ENCODE measurements at places on chromosomes 3 and 15. TPM values are rescaled to one million over a fixed set of nuclear protein-coding genes. Genes with fewer than 3 reads are reported as not detected.

SKOR1 gene
- 0.13 TPM for total RNA-seq

RUBCN gene
- 7.5 TPM for total RNA-seq

SI gene
- total RNA-seq: not detected

ZBBX gene
- total RNA-seq: not detected

TEX55 gene
- not detected for total RNA-seq

GRAMD1C gene
- 16.5 TPM for total RNA-seq

TMCO5A gene
- total RNA-seq: not detected

ZNF860 gene
- not detected for total RNA-seq

KNG1 gene
- total RNA-seq: 1,019 TPM

RASA2 gene
- total RNA-seq: 3.7 TPM

NR2F2 gene
- 37.0 TPM for total RNA-seq
